Posterior cingulate gyrus (tissue), 11 donors: ENCODE measurements at places on chromosomes 7 and 10.

GRCh38 chr7:10779465-10780399, 193.9 kb upstream of the PHF14 start:
- no peak for DNase-seq

DNA sequence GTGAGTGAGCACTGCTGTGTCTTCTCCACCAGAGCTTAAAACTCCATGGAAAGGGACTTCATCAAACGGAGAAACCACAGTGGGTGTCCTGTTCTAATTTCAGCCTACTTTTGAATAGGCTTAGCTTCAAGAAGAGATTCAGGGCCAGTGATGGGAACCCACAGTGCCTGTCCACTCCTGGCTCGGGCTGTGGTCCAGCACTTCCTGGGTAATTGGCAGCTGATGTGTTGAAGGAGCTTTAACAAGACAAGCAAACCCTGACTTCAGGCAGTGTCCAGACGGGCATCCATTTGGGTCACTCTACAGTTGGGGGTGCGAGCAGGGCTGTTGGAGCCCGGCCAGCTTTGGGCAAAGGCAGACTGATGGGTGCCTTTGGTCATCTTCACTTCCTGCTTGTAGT, 14.5 kb downstream of the VWC2 start:
- no peak for DNase-seq

DNA sequence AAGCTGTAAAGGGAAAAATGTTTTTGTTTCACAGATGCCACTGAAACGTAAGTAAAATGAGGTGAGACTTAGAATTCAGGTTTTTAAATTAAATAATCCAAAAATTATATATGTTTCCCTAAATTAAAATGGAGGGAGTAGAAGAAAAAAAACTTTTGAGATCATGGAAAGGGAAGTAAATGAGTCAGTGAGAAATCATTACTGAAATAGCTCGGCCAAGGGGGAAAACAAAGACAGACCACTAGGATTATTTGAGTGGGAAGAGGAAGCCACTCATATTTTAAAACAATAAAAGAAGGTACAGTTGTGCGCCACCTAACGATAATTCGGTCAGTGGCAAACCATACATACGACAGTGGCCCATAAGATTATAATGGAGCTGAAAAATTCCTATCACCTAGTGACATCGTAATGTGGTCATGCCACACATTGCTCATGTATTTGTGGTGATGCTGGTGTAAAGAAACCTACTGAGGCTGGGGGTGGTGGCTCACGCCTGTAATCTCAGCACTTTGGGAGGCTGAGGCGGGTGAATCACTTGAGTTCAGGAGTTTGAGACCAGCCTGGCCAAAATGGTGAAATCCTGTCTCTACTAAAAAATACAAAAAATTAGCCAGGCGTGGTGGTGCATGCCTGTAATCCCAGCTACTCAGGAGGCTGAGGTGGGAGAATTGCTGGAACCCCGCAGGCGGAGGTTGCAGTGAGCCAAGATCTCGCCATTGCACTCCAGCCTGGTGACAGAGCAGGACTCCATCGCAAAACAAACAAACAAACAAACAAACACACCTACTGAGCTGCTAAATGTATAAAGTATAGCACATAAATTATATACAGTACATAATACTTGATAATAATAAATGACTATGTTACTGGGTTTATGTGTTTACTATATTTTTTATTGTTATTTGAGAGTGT, 64.7 kb downstream of the MKX start:
- no peak for DNase-seq

- no peak for DNase-seq
Measured at GRCh38 chr7:130875265-130875741, 141.3 kb upstream of the KLF14 start.

GRCh38 chr10:115979576-115979975, 293.4 kb downstream of the GFRA1 start:
- DNase-seq: no peak

DNA sequence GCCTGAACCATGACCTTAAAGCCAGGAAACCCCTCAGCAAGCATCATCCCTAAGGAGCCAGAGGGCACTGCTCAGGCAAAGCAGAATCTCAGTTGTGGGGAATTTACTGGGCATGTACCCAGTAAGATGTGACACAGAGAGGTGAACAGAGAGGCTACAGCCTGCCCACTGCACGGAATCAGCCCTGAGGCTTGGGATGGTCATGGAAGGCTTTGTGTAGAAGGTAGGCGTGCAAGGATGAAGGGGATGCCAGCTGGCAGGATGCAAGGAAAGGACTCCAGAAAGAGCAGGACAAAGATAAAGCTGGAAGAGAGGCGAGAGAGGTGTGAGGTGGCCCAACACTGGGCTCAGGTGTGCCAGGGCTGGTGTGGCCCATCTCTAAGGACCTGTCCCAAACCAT, 2.4 kb upstream of the AIFM2 start:
- no peak for DNase-seq

DNA sequence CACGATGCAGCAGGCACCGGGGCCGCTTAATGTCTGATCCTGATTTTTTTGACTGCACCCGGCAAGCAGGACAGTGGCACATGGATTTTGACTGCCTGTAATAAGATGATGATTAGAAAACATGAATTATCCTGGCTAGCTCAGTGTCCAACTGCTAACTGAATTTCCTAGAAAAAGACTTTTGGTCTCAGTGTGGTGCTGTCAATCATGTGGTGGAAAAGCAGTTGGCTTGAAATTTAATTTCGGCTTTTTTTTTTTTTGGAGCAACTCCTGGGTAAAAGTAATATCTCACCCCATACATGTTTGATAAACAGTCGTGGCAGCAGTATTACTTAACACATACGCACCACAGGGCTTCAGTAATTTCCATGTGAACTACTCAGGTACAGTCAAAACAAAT, 227.7 kb downstream of the FANK1 start:
- DNase-seq: no peak

- no peak for DNase-seq
Measured at GRCh38 chr7:51135576-51135975, 181.0 kb downstream of the COBL start.

GRCh38 chr7:40244226-40244625, 109.4 kb downstream of the SUGCT start:
- DNase-seq: no peak

DNA sequence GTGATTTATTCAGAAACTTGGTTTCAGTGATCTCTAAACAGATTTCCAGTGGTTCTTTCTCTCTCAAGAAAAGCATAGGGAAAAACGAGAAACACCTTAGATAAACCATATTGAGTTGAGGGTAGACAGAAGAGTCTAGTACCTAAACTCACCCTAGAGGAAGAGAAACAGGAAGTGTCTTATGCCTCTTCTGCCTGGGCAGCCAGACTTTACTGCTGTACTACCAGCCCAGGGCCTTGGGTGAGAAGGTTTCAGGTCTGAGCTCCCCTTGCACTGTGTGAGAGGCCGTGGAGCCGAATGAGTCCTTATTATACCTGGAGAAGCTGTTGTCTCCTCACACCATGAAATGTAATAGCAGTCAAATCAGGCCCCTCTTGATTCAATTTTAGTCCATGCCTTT, 18.2 kb downstream of the HIF1AN start:
- DNase-seq: no peak

GRCh38 chr10:101708870-101709269, 13.9 kb upstream of the FBXW4 start:
- DNase-seq: no peak
